ENCODE measurements at places on chromosomes 1 and 21.

DNA sequence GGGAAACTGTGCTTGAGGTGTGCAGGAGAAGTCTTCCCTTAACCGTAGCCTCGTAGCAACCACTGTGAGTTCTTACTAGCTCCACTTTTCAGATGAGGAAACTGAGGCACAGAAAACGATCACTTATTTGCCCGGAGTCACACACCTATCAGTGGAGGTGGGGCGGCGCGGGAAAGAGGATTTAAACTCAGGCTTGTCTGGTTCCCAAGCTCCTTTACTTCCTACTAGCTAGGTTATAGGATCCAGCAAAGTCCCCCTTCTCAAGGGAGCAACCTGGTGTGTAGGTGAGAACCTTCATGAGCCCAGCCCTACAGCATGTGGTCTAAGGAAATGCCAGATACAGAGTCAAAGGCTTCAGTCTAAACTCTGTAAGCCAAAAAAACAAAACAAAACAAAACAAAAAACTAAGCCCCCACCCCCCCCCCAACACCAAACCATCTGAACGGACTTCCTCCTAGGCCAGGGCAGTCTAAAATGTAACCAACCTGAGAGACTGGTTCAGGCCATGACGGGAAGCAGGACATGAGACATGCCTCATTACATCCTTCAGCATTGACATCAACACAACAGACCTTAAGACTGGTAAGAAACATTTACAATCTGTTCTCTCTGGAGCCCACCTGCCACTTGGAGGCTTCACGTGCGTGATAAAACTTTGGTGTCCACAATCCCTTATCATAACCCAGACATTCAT, 709 bp upstream of the FBXO42 start:
- DNase-seq, result no peak

- DNase-seq, result no peak
These were observed 1.5 kb upstream of the TMEM200B start for GRCh38 chr1:29125237-29125641.

- DNase-seq, result no peak
These were observed 2.5 kb upstream of the ID3 start for GRCh38 chr1:23561813-23562100.

DNA sequence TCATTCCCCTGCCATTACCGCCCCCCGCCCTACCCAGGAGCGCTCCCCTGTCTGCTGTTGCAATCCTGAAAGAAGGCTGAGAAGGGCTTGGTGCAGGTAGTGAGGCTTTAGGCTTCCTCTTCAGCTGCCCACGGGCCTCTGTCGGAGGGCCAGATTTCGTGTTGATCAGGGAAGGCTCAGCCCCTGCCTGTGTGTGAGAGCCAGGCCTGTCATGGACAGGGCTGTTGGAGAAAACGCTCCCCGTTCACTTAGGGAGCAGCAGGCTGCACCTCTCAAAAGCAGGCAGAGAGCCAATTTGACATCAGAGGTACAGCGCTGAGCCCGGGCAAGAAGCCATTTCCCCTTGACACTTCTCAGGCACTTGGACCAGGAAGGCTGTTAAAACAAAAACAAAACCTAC, 19.0 kb downstream of the TEX35 start:
- no peak for DNase-seq

DNA sequence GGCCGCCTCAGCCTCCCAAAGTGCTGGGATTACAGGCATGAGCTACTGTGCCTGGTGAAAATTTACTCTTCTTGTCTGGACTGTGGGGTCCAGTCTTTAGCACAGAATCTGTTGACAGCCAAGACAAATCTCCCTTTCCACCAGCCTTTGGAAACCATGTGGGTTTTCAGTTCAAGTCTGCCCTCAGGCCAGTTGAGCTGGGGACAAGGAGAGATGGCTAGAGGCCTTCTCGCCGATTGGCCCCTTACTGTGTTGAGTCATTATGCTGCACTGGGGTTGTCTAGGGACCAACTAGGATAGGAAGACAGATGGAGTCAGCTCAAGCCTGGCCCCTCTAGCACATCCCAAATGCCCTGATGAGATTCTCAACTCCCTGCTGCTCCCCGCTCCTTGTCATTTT, 8.6 kb upstream of the NKAIN1 start:
- no peak for DNase-seq

- DNase-seq, result no peak
These were observed 38.5 kb upstream of the SLC19A1 start for GRCh38 chr21:45580576-45581321.

Data from AG20443 (cell line).